ENCODE measurements at places on chromosomes 7 and 10.

DNA sequence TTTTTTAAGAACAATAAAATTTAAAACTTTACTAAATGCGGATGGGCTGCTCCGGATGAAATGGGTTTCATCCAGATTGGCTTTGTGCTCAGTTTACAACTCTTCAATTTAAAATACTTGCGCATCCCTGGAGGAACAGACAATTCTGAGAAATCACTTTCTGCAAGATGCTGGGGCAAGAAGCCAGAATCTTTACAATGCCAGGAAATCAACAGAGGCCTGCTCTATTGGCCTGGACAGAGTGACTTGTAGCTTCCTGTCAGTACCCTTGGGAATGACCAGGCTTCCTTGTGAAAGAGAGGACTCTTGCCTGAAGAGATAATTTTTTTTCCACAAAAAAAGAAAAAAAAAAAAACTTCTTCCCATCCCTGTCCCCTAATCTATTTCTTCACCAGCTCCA, 3.9 kb upstream of the FAM13C start:
- no peak for DNase-seq

DNA sequence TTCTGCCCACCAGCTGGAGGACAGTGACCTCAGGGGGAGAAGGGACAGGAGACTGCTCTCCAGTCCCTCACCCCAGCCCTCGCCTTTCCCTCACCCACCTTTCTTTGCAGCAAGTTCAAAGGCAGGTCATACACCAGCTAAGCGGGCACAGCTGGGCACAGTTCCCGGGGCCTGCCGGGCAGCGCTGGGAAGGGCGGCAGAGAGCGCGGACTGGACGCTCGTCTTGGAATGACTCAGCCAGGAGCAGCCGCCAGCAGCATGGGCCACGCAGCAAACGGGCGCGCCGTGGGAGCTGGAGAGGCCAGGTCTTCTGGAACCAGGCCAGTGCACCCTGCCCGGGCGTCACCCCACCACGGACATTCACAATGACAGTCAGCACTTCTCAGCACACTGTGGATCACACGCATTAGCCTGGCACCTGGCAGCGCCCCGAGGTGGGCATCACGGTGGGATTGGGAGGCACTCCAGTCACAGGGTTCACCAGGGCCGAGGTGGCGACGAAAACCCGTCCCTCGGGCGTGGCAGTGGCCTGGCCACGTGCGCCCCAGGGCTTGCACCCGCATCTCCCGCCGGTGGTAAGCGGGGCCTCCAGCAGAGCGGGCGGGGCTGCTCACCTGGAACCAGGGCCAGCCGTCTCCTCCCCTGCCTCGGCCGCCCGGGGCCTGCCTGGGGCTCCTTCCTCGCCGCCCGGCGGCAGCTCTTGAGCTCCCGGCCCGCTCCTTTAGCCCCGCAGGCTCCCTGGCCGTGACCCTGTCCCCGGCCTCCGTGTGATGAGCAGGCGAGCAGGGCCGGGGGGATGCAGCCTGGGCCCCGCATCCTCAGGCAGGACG, 29.0 kb upstream of the WDFY4 start:
- no peak for DNase-seq

DNA sequence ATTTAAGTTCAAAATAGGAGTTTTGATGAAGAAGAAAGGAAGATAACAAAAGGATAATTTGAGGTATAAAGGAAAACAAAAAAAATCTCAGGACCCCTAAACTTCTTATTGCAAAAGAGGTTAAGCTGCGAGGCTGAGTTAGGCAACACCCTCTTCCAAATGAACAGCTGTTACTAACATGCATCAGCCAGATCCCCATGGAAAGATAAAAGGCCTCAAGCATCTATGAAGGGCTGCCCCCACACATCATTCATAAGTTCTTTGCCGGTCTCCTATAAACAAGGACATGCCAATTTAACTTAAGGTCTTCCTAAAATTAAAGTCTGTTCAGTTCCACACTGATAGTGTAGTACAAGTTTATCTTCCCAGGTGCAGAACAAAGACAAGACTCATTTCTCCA, 75.8 kb upstream of the IMMP2L start:
- no peak for DNase-seq

- DNase-seq: no peak
Measured at GRCh38 chr7:105268511-105269392, 120.0 kb downstream of the SRPK2 start.

DNA sequence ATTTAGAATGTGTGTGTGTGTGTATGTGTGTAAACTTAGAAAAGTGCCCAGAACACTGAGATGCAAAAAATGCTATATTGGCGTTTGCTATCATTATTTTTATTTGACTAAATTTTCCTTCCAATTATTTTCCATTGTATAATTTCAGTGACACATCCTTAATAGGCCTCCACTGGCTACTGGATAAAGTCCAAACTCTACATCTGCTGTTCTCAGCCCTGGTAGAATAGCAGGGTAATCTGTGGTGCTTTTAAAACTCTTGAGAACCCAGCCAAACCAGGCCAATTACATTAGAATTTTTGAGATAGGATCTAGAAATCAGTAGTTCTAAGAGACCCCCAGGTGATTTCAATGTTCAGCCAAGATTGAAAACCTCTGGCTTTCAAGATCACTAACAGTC, 66.4 kb downstream of the ZNF503 start:
- DNase-seq: no peak

GRCh38 chr10:129642427-129642826, 175.4 kb downstream of the MGMT start:
- no peak for DNase-seq

DNA sequence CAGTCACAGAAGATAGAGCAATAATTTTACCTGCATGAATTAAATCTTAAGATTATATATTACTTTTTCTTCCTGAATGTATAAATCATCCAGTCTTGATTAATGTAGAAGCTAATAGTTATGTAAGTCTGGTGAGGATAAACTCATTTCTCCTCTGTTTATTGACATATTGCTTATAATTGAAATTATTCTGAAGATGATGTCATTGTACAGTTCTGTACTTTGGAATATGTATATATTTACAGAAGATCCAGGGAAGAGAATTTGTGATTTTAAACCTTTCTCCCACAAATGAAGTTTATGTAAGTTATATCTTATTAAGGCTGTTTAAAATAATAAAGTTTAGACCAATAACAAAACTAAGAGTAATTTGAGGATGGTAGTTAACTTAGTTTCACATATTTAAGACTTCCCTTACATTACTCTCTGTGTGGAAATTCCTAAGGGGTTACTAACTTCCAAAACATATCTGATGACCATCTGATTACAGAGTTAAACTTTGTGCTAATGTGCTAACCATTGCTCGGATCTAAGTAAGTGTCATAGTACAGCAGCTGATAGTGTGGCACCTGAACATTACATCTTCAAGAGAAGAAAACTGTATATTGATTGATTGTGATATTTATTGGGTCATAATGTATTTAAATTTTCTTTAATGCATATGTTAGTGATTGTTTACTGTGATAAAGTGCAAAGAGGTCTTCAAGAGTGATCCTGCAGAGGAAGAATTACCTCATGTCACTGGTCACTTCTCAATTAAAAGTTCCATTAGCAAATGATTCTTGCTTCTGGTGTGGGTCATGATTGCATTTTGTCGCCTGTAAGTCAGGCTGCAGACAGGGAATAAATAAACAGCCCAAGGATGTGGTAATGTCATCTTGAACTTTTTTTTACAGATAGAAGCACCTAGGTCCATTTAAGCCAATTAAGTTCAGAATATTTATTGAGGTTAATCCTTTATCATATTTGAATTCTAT, 96.9 kb downstream of the UBE3C start:
- DNase-seq: no peak

DNA sequence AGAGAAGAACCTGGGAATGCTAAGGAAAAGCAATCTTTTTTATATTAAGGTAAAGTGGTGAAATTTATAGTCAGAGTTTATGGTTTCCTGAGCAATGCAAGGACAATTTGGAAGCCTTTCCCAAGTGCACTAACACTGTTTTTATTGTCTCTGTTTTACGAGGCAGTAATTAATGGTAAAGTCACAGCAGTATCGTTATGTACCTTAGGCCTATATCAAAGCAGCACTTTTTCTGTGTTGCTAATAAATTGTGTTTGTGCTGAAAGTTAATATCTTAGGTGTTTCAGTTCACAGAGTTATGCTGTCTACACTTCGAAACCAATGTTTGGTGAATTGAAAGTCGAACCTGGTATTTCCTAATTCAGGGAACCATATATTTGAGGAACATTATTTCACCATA, 19.2 kb downstream of the OIT3 start:
- DNase-seq: no peak

- DNase-seq: no peak
Measured at GRCh38 chr7:4675771-4676367, 6.2 kb upstream of the FOXK1 start.

Measured in activated CD8-positive, alpha-beta memory T cell treated with anti-CD3 and anti-CD28 coated beads for 1 hour (primary cell).